HT1080 (cell line): ENCODE measurements at places on chromosomes 7 and 10. TPM values are rescaled to one million over a fixed set of nuclear protein-coding genes. Genes with fewer than 3 reads are reported as not detected.

NCAPG2 gene
- total RNA-seq, result 31.6 and 35.7 TPM in 2 replicates

ABHD11 gene
- total RNA-seq, result 46.2 and 50.5 TPM in 2 replicates

ZFAND2A gene
- total RNA-seq, result 22.5 and 25.9 TPM in 2 replicates

PRTFDC1 gene
- 0.30 TPM in 1 of 2 replicates, not detected in the other for total RNA-seq

DDX50 gene
- 37.1 and 43.7 TPM in 2 replicates for total RNA-seq

- DNase-seq, result no peak
Observed at GRCh38 chr10:129191797-129192196, 275.2 kb upstream of the MGMT start.

GRCh38 chr10:60957667-60958221 lies 13.8 kb upstream of the RHOBTB1 start:
- DNase-seq, result no peak

- DNase-seq, result no peak
Observed at GRCh38 chr10:44293306-44293778, 91.6 kb downstream of the CXCL12 start.

- DNase-seq, result no peak
Observed at GRCh38 chr10:52316001-52316400, 1.9 kb downstream of the DKK1 start.

DNA sequence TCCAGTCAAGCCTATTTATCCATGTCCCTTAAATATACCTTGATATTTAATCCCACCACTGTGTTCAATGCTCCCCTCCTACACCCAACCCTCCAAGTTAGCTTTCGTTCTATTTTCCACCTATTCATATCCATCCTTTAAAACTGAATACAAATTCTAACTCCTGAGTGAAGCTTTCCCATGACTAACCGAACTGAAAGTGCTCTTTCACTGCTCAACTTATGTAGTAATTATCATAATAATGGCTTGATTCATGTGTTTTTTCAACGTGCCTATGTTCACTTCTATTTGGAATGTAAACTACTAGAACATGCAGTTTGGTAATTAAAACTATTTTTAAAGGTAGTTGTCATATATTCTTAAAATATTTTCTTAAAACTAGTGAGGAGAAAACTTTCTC lies 58.0 kb downstream of the NDUFB2 start:
- no peak for DNase-seq

DNA sequence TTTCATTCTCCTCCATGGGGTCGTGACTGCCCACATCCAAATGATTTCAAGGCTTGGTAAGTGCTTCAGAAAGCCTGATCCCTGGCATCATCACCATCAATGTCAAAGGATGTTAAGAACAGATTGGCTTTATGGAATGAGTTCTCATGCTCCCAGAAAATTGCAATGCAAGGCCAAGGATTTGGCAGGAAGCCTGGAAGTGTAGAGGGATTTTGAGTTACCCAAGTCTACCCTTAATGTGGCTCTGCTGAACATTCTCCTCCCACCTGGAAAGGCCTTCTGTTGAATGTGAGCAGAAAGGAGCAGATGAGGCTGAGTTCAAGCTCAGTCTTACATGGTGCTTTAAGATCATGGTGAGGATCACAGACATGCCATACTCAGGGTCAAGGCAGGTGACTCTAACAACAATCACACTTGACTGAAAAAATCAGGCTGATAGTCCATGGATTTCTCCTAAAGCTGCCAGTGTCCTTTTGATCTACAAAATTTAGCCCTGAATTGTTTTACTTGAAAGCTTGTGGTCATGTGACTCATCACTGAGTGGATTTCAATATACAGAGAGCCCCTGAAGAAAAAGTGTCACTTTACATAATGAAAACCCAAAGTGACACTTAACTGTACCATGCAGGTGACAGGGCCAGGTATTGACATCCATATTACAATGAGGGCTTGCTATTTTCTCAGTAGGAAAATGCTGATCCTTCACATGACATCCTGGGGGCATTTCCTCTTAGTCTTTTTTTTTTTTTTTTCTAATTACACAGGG lies 111.1 kb upstream of the PDLIM1 start:
- DNase-seq, result peak; percentile 20

GRCh38 chr10:68087685-68088401 lies 12.8 kb upstream of the HERC4 start:
- DNase-seq, result no peak

GRCh38 chr7:156897673-156898072 lies 4.7 kb upstream of the LMBR1 start:
- peak; percentile 50 for DNase-seq

DNA sequence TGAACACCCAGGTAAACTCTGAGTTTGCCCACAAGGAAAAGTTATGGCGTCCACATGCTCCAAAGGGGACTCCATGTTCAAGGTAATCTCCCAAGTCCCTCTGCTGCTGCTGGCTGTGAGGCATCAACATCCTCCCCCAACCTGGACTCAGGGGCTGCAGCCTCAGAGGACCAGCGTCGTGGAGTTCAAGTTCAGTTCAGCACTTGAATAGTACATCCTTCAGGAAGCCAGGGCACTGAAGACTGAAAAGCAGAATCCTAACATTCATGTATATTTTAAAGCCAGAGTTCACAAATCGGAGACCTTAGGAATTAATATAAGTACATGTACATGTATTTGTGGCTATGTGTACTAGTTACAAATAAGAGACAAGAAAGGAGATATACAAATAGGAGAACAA lies 90.4 kb downstream of the PTPRE start:
- no peak for DNase-seq

DNA sequence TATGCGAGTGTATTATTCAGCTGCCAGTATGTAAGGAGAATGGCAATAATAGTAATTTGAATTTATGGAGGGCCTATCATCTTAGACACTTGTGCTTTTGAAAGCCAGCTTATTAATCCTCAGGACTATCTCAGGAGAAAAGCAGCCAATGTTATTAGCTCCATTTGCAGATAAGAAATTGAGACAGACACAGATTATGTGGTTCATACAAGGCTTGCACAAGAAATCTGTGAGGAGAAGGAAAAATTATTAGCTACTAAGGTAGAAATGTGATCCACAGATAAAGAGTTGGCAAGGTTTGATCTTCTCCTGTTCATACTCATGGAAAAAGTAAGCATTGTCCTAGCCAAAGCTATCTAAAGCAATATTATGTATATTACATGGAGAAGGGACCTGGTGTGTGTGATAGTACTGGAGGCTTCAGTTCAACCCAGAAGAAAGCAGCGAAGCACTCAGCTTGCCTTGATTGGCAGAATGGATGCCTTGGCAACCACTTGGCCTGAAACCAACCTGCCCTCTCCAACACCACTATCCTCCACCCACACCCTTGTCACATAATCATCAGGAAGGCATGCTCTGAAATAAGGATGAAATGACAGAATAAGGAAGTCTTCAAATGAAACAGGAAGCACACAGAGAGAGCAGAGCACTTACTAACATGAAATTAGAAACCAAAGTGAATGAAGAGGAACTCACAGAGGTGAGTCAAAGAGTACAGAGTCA lies 18.0 kb downstream of the MACC1 start:
- peak; percentile 95 for DNase-seq

GRCh38 chr10:128077155-128077875 lies 48.9 kb downstream of the MKI67 start:
- DNase-seq, result no peak

- no peak for DNase-seq
Observed at GRCh38 chr7:117803476-117803875, 69.8 kb downstream of the CTTNBP2 start.

- DNase-seq, result peak; percentile 23
Observed at GRCh38 chr10:71838264-71839211, 12.5 kb downstream of the PSAP start.

DNA sequence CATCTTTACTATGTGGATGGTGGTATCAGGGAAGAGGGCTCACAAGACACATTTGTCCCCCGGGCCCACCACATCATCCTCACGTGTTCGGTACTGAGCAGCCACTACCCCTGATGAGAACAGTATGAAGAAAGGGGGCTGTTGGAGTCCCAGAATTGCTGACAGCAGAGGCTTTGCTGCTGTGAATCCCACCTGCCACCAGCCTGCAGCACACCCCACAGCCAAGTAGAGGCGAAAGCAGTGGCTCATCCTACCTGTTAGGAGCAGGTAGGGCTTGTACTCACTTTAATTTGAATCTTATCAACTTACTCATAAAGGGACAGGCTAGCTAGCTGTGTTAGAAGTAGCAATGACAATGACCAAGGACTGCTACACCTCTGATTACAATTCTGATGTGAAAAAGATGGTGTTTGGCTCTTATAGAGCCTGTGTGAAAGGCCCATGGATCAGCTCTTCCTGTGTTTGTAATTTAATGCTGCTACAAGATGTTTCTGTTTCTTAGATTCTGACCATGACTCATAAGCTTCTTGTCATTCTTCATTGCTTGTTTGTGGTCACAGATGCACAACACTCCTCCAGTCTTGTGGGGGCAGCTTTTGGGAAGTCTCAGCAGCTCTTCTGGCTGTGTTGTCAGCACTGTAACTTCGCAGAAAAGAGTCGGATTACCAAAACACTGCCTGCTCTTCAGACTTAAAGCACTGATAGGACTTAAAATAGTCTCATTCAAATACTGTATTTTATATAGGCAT lies 9.1 kb upstream of the CSGALNACT2 start:
- peak; percentile 85 for DNase-seq

DNA sequence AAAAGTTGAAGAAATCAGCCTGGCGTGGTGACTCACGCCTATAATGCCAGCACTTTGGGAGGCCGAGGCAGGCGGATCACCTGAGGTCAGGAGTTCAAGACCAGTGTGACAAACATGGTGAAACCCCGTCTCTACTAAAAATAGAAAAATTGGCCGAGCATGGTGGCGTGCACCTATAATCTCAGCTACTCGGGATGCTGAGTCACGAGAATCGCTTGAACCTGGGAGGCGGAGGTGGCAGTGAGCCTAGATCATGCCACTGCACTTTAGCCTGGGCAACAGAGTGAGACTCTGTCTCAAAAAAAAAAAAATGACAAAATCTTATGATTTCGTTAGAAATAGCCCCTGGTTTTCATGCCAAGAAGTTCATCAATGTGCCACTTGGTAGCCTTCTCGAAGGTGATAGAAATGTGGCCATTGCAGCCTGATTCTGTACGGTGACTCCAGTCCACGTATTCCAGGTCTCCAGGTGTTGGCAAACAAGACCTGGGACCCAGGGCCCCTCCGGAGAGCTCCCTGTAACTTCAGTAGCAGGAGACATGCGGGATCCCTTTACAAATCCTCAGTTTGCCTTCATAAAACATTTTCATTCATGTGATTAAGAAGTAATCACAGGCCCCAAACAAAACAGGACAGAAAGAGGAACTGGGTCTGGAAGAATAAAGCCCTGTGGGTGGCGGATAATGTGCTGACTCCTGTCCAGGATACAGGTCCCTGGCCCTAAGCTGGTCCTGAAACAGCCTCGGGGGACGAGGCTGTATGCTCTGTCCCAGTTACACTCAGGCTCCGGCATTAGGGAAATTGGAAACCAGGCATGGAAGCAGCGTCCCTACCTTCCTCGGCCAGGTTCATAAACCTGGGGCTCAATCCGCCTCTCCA lies 207.3 kb upstream of the SH2B2 start:
- no peak for DNase-seq

- DNase-seq, result no peak
Observed at GRCh38 chr7:88692493-88692892, 67.0 kb upstream of the ZNF804B start.

DNA sequence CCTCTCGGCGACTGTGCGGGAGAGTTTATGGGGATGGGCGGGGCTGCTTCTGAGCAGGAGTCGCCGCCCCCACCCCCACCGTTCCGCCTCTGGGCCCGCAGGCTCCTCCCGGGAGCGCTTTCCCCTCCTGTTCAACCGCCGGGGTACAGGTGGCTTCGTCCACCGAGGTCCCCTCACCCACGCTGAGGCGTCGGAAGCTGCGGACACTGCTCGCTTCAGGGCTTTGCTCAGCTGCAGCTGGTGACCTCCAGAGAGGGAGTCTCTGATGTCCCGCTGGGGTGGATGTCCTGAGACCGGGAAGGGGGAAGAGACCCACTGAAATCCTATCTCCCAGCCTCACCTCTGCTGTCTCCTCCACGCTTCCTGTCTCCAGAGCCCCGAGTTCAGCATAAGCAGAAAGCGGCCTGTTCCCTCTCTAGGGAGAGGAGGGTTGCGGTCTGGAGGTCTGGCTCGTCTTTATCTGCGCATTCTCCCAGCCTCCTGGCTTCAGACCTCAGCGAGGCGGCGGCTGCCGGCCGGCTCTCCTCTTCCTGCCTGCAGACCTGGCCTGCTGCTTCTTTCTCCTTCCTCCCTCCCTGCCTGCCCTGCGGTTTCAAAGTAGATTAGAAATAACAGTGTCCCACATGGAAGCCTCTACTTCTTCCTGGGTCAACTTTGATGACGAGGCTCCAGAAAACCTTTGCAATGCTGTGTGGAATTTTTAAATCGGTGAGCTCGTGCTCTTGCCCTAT lies 1.8 kb downstream of the CYP2E1 start:
- DNase-seq, result no peak

GRCh38 chr7:107933386-107934013 lies 42.5 kb downstream of the DLD start:
- DNase-seq, result no peak

DNA sequence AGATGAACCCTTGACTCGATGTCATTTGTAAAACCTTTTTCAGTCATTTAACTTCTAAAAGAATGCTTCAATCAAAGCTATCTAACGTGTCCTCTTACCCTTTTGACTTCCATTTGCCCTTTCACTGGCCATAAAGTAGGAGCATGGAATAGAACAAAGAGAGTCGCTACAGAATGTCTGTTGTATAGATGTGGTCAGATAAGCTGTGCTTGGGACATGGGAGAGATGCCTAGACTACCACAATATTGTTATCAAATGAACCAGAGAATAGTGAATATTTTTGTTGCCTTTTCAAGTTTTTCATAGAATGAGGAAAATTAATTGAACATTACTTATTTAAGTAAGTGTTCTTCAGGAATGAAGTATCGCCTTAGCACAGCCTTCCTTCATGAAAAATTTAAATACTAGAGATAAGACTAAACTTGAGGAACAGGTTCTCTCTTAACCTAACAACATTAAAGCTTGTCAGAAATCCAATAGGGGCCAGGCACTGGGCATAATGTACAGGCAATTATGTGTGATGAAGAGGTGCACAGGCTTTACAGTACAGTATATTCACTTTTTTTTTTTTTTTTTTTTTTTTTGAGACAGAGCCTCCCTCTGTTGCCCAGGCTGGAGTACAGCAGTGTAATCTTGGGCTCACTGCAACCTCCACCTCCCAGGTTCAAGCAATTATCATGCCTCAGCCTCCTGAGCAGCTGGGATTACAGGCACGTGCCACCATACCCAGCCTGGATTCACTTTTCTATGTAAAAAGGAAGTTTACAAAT lies 7.5 kb upstream of the KMT2E start:
- DNase-seq, result no peak

DNA sequence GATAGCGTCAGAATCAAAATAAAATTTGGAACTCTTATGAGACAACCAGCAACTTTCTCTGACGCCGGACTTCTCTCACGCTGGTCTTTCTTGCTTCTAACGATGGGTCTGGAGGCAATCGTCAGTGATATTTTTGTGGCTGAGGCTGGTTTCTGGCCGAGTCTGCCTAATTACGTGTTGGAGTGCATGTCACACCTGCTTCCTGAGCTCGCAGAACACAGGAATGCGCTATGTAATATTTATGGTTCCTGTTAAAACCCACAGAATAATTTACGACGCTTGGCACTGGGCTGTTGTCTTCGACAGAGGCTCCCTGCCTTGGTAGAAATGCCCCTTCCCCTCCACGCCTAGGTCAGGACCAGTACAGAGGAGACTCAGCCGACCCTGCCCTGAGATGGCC lies 64.9 kb downstream of the NPTX2 start:
- DNase-seq, result no peak
